ENCODE measurements at places on chromosomes 7 and 10. TPM values are rescaled to one million over a fixed set of nuclear protein-coding genes. Genes with fewer than 3 reads are reported as not detected.

GRCh38 chr10:19706904-19707303 is 109.3 kb upstream of the PLXDC2 start:
- no peak for DNase-seq

DNA sequence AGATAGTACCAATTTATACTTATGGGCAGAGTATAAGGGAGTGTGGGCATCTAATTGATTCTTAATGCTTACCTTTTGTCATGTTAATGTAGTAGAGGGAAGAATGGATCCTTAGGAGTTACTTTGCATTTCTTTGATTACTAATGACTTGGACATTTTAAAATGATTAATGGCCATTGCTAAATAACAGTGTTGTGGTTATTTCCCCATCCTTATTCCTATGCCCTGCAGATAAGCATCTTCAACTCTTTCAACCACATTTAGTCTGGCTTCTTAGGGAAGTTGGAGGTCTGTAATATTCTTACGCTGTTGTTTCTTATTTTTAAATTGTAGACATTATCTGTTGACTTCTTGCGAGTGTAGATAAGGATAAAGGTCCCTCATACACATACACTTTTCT is 37.2 kb downstream of the KAT6B start:
- no peak for DNase-seq

DNA sequence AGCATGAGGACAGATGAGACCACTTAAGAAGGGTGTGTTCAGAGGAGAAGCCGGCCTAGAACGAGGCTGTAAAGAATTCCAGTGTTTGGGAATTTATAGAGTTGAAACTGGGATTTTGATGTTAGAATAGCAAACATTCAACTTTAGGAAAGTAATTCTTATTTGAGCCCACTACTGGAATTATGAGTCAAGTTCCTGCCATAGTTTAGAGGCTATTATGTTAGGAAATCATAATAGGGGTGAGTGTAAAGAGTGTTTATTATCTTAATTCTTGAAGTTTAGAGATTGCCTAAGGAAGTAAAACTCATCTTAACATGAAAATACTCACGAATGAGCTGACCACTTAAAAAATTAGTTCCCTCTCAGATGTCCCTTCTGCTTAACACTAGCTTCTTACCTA is 2.1 kb downstream of the CBLL1 start:
- DNase-seq: no peak

The FIS1 gene
- total RNA-seq: 128 TPM

GRCh38 chr10:42999385-43000020 is 77.4 kb upstream of the RET start:
- DNase-seq: no peak

DNA sequence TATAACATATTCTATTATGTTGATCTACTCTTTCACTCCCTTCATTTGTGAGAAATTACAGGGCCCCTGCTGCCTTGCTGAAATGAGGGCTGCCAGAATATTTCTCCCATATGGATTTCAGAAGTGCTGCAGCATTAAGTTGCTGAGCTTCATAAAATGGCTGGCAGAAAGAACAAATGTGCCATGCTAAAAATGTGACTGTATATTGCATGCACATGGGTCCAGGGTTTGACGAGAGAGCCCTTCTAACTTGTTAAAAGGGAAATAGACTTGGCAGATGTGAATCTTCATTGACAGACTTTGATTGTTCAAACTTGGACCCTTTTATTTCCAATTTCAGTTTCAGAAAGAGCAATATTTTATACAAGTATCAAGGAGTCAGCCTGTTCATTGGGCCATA is 468.6 kb downstream of the PHTF2 start:
- no peak for DNase-seq

DNA sequence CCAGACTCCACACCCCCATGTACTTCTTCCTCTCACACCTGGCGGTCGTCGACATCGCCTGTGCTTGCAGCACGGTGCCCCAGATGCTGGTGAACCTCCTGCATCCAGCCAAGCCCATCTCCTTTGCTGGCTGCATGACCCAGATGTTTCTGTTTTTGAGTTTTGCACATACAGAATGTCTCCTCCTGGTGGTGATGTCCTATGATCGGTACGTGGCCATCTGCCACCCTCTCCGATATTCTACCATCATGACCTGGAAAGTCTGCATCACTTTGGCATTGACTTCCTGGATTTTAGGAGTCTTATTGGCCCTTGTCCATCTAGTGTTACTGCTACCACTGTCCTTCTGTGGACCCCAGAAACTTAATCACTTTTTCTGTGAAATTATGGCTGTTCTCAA is 4.8 kb downstream of the OR2A25 start:
- no peak for DNase-seq

The OR13A1 gene
- total RNA-seq: 0.44 TPM

GRCh38 chr7:47256016-47256415 is 325.9 kb downstream of the TNS3 start:
- DNase-seq: no peak

DNA sequence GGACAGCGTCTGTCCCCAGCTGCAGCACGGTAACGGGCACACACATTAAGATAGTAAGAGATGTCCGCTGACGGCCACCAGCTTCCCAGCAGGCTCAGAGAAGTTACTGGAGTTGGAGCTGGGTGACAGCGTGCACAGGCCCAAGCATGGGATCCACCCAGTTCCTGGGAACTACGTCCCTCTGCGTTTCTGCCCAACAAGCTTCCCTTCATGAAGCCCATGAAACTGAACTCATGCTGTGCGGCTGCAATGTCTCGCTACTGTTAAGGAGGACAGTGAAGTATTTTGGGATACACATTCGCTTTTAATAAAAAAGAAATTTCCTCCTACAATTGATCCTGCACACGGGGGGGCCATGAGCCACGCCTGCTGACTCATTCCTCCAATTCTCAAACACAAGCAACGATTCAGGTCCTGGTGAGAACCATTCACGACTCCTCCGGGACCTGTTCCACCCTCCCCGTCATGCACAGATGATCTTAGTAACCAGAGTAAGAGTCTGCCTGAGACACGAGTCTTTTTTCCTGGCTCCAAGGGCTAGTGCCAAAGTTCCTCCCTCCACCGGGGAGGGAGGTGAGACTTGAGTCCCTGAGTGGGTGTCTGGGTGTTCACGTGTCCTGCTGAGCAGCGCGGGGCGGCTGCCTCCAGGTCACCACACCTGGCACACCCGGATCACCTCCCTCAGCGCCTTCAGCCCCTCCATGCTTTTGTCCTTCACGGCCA is 2.6 kb downstream of the PSMG3 start:
- DNase-seq: no peak

GRCh38 chr7:142499635-142500034 is 241.8 kb upstream of the PRSS58 start:
- DNase-seq: no peak

DNA sequence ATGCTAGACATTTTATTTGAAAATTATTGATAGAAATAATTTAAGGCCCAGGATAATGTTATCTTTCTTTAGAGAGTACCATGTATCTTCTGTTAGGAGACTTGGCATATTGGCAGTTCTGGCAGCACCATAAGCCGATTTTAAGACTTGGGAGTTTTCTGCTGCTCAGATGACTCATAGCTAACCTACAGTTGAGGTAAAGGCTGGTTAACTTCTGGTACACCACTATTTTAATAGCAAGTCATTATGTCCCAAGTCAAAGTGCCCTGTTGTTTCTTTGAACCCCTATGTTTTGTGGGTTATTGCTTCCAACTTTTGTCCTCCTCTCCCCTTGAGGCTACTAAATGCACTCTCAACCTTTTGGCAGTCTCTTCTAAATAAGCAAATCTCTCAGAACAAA is 25.2 kb downstream of the ATRNL1 start:
- DNase-seq: no peak

All from glutamatergic neuron (in vitro differentiated cells).